ENCODE measurements at places on chromosomes 7 and 10.
A peak's percentile ranks its signal among the peaks of the same experiment; 100 is the strongest.

GRCh38 chr7:94823947-94824346 is 83.4 kb upstream of the PPP1R9A start:
- DNase-seq: no peak

GRCh38 chr7:44080686-44081265 is 1.6 kb downstream of the POLM start:
- no peak for DNase-seq

- DNase-seq: no peak
Observed at GRCh38 chr10:67827811-67828210, 10.2 kb downstream of the DNAJC12 start.

- no peak for DNase-seq
Observed at GRCh38 chr10:54530299-54530698, 270.7 kb downstream of the PCDH15 start.

DNA sequence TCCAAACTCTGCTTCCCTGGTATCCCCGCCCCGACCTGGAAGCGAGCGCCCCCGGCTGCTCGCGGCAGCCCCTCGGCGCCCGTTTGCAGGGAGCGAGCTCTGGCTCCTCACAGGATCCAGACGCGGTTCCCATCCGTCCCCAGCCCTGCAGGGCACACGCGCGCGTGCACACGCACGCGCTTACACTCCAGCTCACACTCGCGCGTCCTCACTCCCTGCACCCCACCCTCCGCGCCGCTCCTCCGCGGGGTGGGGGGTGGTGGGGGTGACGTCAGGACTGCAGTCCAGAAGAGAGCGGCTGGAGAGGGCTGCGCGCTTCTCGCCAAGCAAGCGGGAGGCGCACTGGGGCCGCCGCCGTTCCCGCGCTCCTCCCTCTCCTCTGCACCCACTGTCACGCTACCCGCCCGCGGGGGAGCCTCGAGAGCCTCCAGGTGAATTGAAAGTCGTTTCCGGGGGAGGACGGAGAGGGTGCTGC is 255.6 kb downstream of the OTUD1 start:
- DNase-seq: no peak

- no peak for DNase-seq
Observed at GRCh38 chr7:156764016-156764669, 123.6 kb downstream of the RNF32 start.

- no peak for DNase-seq
Observed at GRCh38 chr7:121872831-121873288, at the start of gene PTPRZ1. PTPRZ1 (plus strand) TSS chr7:121873161; CDS start chr7:121873500, 339 bp downstream.

GRCh38 chr10:113047963-113048781 is 98.1 kb downstream of the TCF7L2 start:
- no peak for DNase-seq

- peak; percentile 12 for DNase-seq
Observed at GRCh38 chr7:17234030-17234397, 64.4 kb upstream of the AHR start.

GRCh38 chr7:100699018-100699417 is 5.0 kb upstream of the GIGYF1 start:
- DNase-seq: no peak

DNA sequence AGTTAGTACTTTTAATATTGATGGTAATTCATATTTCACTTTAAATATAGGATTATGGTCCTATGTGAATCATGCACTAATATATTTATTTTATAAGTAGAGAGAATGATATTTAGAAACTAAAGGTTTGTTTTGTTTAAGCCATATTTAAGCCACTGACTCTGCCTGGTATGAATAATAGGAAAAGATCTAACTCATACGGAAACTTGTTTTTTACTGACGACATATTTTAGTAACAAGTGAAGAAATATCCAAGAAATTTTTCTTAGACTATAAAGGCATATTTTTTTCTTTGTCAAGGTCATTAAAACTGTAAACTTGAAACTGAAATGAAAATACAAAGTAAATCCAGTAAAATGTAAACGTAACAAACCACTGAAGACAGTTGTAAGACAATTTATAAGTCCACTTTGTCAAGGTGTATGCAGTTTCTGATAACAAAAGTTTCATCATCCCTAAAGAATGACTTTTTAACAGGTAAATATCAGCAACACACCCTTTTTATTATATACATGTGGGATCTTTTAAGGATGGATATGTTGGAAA is 147.1 kb downstream of the PHF14 start:
- no peak for DNase-seq

DNA sequence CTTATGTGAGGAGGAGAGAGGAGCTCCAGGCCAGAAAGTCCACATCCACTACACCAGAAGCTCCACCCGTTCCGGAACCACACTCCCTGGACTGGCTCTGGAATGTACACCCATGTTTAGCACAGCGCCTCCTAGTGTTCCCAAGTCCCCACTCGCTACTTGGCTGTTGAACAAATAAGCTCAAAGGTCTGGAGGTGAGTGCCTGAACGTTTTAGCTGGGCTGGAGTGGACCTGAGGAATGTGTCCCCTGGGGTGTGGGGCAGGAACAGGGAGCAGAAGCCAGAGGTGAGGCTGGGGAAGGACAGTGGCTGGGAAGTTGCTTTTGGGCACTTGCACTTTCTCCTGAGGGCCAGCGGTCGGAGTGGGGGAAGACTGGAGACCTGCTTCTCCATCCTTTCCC is 164.1 kb upstream of the CDCA7L start:
- DNase-seq: peak; percentile 7

- DNase-seq: no peak
Observed at GRCh38 chr10:35607475-35608327, 2.6 kb downstream of the GJD4 start.

- DNase-seq: no peak
Observed at GRCh38 chr7:145655666-145656065, 460.9 kb upstream of the CNTNAP2 start.

- no peak for DNase-seq
Observed at GRCh38 chr10:75377869-75378268, 23.7 kb downstream of the ZNF503 start.

- DNase-seq: no peak
Observed at GRCh38 chr7:31056775-31057346, 4.8 kb downstream of the ADCYAP1R1 start.

DNA sequence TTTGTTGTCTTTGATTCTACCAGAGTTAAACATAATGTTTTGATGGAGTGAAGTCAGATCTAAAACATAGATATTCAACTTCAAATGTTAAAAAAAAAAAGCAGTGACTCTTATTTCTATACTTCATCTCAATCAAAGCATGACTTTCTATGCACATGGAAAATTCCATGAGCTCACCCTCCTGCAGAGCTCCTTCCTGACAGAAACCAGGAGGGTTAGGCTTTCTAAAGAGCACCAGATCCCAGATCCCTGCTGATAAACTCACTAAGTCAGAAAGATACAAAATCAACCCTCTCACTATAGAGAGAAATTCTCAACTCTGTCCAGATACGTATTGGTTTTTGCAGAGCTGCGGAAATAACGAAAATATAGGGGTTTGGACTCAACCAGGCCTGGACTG is 122.6 kb downstream of the FAM107B start:
- DNase-seq: no peak

GRCh38 chr7:117399820-117400422 is 27.4 kb downstream of the ASZ1 start:
- no peak for DNase-seq

DNA sequence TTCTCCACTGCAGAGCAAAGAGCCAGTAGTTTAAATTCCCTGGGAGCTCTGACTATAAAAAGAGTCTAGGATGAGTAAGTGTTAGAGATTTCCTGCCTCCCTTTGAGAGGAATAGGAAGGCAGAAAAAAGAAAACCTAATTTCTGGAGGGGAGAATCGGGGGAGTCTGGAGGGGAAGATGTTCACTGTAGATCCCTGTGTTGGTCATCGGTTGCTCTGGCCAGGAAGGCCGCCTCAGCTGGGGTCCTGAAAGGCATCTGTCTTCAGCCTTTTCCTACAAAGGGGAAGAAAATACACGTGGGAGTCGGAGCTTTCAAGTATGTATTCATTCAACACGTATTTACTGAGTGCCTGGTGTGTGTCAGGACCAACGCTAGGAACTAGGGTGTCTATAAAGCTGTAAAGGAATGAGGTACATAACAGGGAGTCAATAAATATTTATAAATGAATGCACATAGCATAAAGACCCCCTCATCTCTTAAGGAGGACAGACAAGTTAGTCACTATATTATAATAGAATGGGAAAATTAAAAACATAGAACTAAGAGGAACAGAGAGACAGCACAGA is 101.1 kb downstream of the ICA1 start:
- no peak for DNase-seq

- DNase-seq: no peak
Observed at GRCh38 chr7:36887233-36887632, 162.9 kb upstream of the AOAH start.

DNA sequence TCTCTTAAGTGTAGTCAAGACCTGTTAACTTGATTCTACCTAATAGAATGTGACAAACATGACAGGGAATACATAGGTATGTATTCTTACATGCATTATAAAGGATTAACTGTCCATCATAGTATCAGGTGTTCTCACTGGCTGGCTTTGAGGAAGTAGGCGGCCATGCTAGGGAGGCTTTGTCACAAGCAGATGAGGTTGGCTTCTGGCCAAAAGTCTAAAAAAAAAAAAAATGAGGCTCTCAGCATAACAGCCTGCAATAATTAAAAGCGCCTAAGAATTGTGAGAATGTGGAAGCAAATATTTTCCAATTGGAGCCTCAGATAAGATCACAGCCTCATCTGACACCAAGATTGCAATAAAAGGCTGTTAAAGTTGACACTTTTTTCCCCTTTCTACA is 1256.8 kb upstream of the SORCS1 start:
- no peak for DNase-seq

DNA sequence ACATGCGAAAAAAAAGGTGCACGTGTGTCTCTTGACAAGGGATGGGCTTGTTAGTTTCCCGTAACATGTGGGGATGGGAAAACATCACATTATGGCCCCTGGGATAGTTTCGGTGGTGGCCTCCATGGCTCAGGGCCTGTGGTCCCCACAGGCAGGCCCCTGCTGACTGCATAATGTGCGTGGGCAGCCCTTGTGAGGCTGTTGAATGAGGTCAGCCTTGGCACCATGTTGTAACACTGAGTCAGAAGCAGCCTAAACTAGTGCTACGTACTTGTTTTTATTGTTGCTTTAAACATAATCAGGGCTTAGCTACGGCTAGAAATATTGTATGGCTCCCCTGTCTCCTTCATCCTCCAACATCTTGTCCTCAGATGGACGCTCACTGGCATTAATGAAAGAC is 80.6 kb downstream of the BEND7 start:
- no peak for DNase-seq

DNA sequence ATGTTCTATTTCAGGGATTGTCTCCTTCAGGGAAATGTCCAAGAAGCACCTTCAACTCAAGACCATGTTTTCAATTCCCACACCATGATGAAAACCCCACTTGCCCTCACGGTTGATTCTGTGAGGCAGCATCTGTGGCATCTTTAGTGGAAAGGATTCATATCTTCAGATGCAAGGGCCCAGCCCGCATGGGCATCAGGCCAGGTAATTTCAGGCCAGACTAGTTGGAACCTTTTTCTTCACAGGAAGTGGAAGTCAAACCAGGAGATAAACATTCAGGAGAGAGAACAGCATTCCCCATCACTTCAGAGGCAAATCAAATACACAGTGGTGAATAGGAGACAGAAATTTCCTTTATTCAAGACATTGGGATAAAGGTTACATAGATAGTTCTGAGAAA is 88.8 kb downstream of the JCAD start:
- no peak for DNase-seq

DNA sequence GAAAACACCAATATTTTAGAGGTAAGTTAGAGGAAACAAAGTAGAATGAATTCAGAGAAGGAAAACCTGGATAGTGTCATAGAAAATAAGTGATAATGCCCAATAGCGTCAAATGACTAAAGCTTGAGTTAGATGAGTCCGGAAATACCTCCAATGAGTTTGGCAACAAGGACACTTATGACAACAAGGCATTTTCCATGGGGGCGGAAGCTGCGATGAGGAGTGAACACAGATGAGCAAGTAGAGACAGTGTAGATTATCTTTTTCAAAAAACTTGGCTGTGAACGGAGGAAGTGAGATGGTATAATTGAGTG is 383 bp upstream of the R3HCC1L start:
- no peak for DNase-seq

- no peak for DNase-seq
Observed at GRCh38 chr7:108234971-108235450, 104.8 kb upstream of the LAMB4 start.

DNA sequence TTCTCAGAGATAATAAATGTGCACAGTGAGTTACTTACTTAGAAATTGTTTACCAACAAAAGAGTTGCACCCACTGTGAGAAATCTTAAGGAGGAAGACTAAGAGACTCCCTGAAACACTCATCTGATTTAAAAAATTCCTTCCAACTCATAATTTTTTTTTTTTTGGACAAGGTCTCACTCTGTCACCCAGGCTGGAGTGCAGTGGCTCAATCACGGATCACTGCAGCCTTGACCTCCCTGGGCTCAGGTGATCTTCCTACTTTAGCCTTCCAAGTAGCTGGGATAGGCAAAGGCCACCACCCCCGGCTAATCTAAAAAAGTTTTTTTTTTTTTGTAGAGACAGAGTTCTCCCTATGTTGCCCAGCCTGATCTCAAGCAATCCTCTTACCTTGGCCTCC is 36.0 kb downstream of the MALSU1 start:
- no peak for DNase-seq

DNA sequence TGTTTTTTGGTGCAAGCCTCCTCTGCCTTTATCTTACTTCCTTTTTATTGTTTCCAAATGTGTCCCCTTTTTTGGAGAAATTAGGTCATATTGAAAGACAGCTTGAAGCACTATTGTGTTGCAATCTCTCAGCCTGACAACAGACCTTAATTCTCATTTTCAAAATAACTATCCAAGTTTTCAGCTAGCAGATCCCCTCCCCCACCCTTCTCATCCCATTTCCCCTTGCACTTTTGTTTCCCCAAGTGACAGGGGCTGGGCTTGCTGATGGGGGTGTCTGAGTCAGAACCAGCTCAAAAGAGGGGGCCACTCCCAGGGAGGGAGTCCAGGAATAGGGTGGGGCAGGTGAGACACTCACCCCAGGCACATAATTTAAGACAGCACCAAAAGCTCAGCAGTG is 75.3 kb downstream of the MKI67 start:
- no peak for DNase-seq

DNA sequence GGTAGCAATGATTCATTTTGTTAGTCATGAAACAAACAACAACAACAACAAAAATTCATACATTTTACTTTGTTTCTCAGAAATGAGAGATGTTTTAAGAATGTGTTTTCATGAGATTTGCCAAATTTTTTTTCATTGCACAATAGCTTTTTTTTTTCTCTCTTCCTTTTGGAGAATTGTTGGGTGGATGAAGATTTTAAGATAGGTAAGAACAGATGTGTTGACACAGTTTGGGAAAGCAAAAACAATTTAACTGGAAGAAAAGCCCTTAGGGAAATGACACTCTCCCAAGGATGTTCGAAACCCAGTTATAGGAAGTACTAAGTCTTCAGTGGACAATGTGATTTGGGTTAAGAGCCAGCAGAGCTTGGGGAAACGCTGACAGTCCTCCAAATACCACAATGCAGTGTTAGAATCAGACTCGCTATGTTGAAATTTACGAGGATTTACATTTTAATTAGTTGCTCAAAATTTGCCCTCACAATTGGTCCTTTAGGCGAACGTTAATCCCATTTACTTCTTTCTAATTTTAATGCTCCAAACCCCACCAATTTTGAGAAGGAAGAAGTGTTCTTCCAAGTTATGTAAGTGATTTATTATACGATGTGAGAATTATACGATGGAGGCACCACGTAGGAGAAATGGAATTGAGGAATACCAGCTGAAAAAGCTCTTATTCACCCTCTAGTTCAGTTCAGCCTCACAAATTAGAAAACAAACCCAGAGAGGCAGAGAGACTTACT is 61.2 kb downstream of the HHEX start:
- DNase-seq: no peak

- no peak for DNase-seq
Observed at GRCh38 chr7:141737118-141737835, 881 bp upstream of the SSBP1 start.

All from stimulated activated CD4-positive, alpha-beta T cell treated with anti-CD3 and anti-CD28 coated beads, Interleukin-12 subunit alpha, Interleukin-12 subunit beta, amount 100 ng/mL, for 4 hours (primary cell).